Stimulated activated CD8-positive, alpha-beta memory T cell treated with anti-CD3 and anti-CD28 coated beads, Interleukin-7, amount 100 ng/mL, for 48 hours (primary cell): ENCODE measurements at places on chromosomes 12 and 14.

- DNase-seq, result no peak
Measured at GRCh38 chr12:4191642-4192041, 81.9 kb upstream of the CCND2 start.

- no peak for DNase-seq
Measured at GRCh38 chr14:89214221-89214965, 202.6 kb downstream of the FOXN3 start.

GRCh38 chr14:64541972-64542835, 1.7 kb downstream of the HSPA2 start:
- no peak for DNase-seq

DNA sequence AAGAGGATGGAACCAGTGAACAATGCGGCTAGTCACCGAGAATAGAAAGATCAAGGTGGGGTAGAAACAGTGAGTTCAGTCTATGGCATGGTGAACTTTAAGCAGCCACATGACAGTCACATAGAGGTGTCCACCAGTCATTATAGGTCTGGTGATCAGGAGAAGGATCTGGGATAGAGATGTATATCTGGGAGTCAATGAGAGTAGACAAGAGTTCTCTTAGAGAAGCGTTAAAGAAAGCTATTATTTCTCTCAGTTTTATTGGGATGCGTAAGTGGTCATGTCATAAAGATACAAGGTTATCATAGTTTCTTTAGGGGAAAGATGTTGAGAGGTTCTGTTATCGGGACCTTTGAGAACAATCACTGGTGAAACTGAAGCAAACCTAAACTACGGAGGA, 136.1 kb upstream of the SLC38A2 start:
- DNase-seq, result no peak

GRCh38 chr12:114920771-114921554, 237.0 kb upstream of the TBX3 start:
- no peak for DNase-seq

DNA sequence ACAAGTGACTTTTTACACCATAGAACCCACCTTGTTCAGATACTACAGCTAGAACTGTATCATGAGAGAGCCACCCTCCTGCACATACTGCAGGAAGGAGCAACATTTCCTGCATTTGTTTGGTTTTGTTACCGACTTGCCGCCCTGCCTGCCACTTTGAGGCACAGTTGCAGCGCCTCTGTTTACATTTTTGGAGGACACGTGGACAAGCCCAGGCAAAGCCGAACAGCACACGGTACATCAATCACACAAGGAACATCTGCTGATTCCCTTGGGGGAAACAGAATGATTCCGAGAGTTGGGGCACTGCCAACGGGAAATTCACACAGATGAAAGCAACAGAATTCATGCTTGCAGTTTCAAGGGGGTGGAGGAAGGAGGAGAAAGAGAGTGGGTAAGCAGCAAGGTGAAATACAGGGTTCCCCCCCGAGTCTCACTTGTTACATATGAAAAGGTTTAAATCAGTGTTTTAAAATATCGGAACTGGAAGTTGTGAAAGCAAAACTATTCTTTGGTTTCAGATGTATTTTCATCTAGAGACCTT, 110.7 kb downstream of the BTG1 start:
- DNase-seq, result no peak

- peak; percentile 4 for DNase-seq
Measured at GRCh38 chr14:99389174-99389826, 91.4 kb downstream of the SETD3 start.

GRCh38 chr12:124393831-124394230, 98.9 kb downstream of the RFLNA start:
- DNase-seq, result no peak

DNA sequence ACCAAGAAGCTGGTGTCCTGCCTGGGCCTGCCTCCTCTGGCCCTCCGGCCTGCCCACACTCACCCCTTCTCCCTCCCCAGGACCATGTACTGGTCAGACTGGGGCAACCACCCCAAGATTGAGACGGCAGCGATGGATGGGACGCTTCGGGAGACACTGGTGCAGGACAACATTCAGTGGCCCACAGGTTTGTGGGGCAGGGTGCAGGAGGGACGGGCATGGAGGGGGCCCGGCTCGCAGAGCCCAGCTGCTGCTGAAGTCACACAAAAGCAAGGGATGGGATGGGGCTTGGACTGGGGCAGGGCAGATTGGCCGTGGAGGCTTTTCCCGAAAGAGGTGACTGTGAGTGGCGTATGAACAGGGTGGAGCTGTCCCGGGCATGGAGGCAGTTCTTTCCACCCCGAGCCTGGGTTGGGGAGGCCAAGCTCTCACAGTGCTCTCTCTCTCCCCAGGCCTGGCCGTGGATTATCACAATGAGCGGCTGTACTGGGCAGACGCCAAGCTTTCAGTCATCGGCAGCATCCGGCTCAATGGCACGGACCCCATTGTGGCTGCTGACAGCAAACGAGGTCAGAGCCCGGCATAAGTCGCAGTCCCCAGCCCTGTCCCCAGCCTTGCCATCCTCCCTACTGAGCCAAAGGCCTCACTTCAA, 7.8 kb upstream of the NXPH4 start:
- DNase-seq, result no peak

GRCh38 chr12:92745856-92746550, 43.2 kb downstream of the PLEKHG7 start:
- DNase-seq, result no peak

DNA sequence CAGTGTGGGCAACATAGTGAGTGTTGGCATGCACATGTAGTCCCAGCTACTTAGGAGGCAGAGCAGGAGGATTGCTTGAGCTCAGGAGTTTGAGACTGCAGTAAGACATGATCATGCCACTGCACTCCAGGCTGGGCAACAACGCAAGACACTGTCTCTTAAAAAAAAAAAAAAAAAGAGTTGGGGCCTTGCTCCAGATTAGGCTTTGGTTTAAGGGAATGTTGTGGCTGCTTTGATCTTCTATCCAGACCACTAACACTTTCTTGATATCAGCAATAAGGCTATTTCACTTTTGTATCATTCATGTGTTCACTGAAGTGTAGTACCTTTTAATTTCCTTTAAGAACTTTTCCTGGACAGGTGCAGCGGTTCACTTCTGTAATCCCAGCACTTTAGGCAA, 2.8 kb upstream of the FITM1 start:
- no peak for DNase-seq

DNA sequence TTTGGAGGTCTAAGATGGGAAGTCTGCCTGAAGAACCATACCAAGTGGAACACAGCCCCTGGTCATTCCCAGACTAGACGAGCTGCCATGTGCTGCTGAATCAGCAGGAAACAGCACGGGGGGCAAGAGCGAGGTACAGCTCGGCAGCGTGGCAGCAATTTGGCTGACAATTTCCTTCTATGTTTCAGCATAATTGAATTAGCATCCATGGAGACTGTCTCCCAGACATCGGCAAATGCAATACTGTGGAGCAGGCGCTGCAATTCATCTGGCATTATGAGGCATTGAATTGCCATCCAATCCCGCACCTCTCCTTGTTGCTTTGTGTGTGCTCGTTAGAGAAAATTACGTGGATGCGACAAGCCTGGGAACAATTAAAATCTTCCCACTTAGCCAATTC, 46.0 kb upstream of the CCDC60 start:
- DNase-seq, result no peak

- DNase-seq, result no peak
Measured at GRCh38 chr12:91542067-91542466, 359.4 kb upstream of the DCN start.

- no peak for DNase-seq
Measured at GRCh38 chr14:58639198-58639565, 1.4 kb downstream of the DACT1 start.

- DNase-seq, result no peak
Measured at GRCh38 chr12:67428431-67428830, 159.3 kb downstream of the CAND1 start.

DNA sequence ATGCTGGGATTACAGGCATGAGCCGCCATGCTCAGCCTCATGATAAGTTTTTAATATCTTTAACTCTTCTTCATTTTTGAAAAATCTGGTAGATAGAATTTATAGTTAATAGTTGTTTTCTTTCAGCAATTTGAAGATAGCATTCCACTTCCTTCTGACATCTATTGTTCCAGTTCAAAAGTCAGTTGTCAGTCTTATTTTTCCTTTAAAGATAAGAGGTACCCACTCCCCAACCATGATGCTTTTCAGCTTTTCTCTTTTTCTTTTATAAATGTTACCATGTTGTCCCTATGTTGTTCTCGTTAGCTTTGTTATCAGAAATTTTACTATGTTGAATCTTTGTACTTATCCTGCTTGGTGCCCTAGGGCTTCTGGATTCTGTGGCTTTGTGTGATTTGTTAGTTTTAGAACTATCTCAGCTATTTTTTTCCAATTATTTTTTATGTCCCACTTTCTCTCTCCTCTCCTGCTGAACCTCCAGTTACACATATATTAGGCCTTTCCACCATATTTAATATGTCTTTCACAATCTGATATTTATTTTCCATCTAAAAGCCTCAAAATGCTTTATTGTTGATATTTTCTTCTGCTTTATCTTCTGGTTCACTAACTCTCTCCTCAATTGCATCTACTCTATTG, 181.6 kb upstream of the FOXN3 start:
- DNase-seq, result no peak
